ENCODE measurements at places on chromosomes 5 and 9.

DNA sequence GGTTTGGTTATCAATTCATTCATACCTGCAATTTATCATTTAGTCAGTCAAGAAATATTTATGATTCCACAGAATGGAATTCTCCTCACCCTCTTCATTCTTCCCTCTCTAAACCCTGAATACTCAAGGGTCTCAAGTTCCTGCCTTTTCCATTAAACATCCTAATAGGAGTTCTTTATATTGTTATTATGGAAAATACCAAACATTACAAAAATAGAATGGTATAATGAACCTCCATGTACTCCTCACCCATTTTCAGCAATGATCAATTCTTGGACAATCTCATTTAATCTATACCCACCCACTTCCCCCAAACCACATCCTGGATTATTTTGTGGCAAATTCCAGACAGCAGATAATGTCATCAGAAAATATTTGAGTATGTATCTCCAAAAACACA is 74.5 kb downstream of the ADAMTS12 start:
- no peak overlapping the region for H3K4me3 ChIP-seq
- H3K36me3 ChIP-seq: no peaks in the 10 kb centered on the region
- no peaks in the 10 kb centered on the region for H3K4me1 ChIP-seq
- H3K27ac ChIP-seq: no peak overlapping the region
- DNase-seq: no peak
- no peaks in the 10 kb centered on the region for H3K27me3 ChIP-seq

GRCh38 chr5:168552146-168552545 is 23.0 kb downstream of the FBLL1 start:
- H3K4me3 ChIP-seq: no peak overlapping the region
- no peaks in the 10 kb centered on the region for H3K27me3 ChIP-seq
- H3K36me3 ChIP-seq: no peaks in the 10 kb centered on the region
- no peak for DNase-seq
- peaks cover 16% of the 10 kb centered on the region for H3K4me1 ChIP-seq

DNA sequence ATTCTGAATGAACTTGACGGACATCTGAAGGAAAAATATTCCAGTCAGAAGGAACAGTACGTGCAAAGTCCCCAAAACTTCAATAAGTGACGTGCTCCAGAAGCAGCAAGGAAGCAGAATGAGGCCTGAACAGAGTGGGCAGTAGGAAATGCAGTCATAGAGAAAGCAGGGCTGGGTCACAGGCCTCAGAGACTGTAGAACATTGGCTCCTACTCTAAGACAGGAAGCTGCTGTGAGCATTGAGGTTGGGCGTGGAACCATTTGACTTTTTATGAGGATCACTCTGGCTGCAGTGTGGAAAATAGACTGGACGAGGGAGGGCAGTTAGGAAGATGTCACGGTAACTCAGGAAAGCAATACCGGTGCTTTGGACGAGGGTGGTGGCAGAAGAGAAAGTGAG is 64.0 kb downstream of the DOCK8 start:
- no peaks in the 10 kb centered on the region for H3K36me3 ChIP-seq
- no peak overlapping the region for H3K4me3 ChIP-seq
- DNase-seq: no peak
- no peaks in the 10 kb centered on the region for H3K4me1 ChIP-seq
- H3K27me3 ChIP-seq: no peaks in the 10 kb centered on the region
- H3K27ac ChIP-seq: no peak overlapping the region

GRCh38 chr9:15936306-15936921 is 383.6 kb downstream of the CCDC171 start:
- no peak overlapping the region for H3K4me3 ChIP-seq
- no peaks in the 10 kb centered on the region for H3K27me3 ChIP-seq
- no peaks in the 10 kb centered on the region for H3K4me1 ChIP-seq
- no peaks in the 10 kb centered on the region for H3K36me3 ChIP-seq

DNA sequence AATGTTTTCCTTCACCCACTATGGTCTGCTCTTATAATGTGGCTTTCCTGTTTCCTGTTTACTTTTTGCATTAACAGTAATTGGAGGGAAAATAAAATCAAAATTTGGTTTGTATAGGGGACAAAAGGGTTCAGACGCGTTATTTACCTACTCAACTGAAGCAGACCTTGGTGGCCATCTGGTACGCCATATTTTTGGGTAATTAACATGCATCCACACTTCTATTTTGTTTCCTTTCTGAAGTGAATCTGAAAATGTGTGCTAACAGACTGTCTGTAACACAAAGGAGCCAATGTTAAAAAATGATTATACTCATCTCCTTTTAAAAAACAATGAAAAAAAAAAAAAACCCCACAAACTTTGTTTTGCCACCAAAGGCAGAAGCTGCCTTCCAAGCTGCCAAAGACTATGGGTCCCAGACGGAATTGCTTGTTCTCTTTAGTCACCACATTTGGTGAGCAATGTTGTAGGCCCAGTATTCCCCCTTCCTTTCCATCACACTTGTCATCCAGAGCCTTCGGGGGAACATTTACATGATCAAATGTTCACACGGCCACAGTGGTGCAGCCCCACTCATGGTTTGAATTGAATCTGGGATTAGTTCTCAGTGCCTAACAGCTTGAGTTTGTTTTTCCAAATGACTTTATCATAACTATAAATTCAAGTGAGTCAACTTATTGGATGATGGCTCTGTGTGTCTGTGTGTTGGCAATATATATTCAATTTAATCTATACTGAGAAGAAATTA is 323.7 kb upstream of the CD180 start:
- H3K27ac ChIP-seq: no peak overlapping the region
- no peaks in the 10 kb centered on the region for H3K36me3 ChIP-seq
- H3K4me1 ChIP-seq: no peaks in the 10 kb centered on the region
- H3K27me3 ChIP-seq: no peaks in the 10 kb centered on the region
- DNase-seq: no peak

DNA sequence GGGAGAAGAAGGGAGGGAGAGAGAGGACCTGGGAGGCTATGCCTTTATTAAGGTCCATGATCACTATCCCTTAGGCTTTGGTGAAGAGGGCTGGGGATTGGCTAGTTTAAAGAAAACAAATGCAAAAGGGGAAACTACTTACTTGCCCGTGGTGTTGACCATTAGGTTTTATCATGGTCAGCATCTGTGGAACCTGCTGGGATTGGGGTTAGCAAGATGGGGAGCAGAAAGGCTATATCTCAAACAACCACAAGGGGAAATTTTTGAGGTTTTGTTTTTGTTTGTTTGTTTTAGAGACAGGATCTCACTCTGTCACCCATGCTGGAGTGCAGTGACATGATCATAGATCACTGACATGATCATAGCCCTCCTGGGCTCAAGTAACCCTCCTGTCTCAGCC is 9.0 kb upstream of the RAD23B start:
- no peak overlapping the region for H3K4me3 ChIP-seq
- H3K36me3 ChIP-seq: no peaks in the 10 kb centered on the region
- DNase-seq: no peak
- no peaks in the 10 kb centered on the region for H3K27me3 ChIP-seq

Measured in gastrocnemius medialis (tissue), 4 donors.